ENCODE measurements at places on chromosomes 3 and 15.

DNA sequence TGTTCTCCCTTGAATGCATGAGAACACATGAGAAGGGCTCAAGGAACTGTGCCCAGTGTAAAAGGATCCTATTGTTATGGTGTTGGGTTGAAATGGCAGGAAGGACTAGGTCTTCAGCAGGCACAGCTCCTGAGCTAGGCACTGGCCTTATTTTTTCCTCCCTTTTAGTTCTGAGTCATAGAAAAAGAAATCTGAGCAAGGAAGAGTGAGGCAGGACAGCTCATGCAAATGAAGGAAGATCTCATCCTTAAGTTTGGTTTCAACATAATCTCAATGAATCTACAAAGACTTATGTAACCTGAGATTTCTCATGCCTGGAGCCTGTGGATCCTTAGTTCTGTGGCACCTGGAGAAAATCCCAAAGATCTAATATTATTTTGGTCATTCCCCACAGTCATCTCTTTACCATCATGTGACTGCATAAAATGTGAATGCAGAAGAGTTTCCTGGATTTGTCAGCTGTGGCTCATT, 188.6 kb upstream of the TBL1XR1 start:
- DNase-seq: no peak

DNA sequence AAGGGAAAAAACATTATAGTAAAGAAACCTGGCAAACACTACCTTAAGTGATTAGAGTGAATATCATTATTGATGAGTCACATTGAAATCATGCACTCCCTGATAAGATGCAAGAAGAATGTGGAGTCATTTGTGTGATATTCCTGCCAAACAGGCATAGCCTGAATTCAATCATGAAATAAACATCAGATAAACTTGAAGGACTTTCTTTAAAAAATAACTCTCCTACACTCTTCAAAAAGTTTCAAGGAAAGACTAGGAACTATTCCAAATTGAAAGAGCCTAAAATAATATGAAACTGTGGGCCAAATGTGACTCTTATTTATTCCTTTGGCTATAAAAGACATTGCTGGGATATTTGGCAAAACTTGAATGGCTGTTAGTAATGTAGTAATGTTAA, 625.7 kb upstream of the LMCD1 start:
- DNase-seq: no peak

- DNase-seq: no peak
Observed at GRCh38 chr3:113832477-113833164, 6.0 kb upstream of the GRAMD1C start.

DNA sequence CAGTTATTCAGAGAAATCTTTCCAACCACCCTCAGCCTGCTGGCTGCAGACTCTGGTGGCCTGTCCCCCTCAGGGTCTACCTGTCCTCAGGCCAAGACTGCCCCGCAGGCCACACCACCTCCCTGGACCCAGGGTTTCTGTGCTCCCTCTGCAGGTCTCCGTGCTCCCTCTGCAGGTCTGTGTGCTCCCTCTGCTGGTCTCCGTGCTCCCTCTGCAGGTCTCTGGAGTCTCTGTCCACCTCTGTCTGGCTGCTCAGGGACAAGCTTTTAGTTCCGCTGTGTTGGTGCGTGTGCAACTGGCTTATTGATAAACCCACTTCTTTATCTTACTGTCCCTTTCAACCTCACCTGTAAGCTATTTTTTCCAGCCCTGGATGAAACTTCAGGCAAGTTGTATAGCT, 30.1 kb downstream of the BDH1 start:
- no peak for DNase-seq

DNA sequence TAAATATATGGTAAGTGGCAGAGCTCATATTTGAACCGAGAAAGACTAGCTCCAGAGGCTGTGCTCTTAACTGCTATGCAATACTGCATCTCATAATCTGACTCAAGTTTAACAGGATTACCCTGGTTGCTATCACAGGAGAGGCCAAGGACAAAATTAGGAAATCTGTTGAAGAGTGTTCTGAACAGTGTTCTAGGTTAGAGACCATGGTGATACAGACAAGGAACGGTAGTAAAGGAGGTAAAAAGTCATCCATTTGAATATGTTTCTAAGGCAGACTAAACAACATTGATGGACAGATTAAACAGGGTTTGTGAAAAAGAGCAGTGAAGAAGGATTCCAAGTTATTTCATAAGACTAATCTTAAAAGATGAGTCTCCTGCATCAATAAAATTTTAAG, 22.1 kb downstream of the PLOD2 start:
- DNase-seq: no peak

GRCh38 chr3:11602239-11602840, 41.4 kb downstream of the VGLL4 start:
- no peak for DNase-seq

GRCh38 chr3:45491344-45491743, 103.0 kb downstream of the LARS2 start:
- peak; percentile 19 for DNase-seq

Measured in stimulated activated naive CD4-positive, alpha-beta T cell treated with Interleukin-2 at 50 U/mL for 16 hours (primary cell).